ENCODE measurements at places on chromosomes 7 and 10.

- DNase-seq = no peak
Observed at GRCh38 chr10:125156196-125156595, 4.2 kb downstream of the CTBP2 start.

DNA sequence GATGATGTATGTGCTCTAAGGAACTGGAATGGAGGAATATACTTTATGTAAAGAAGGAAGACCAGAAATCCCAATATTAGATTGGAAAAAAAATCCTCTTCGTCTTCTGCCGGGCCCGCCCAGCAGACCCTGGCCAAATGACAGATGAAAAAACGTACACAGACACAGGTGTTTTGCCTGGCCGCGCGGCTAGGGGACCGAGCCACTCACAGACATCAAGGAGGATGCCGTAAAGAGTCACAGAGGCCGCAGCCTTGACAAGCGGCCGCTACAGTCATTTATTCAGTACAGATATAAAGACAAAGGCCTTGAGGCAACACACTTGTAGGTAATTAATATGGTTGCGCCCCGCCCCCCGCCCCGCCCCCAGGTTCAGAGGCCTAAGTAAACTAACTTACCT is 594.1 kb downstream of the GRM8 start:
- no peak for DNase-seq

- DNase-seq = no peak
Observed at GRCh38 chr7:70884809-70885208, 247.1 kb upstream of the GALNT17 start.

DNA sequence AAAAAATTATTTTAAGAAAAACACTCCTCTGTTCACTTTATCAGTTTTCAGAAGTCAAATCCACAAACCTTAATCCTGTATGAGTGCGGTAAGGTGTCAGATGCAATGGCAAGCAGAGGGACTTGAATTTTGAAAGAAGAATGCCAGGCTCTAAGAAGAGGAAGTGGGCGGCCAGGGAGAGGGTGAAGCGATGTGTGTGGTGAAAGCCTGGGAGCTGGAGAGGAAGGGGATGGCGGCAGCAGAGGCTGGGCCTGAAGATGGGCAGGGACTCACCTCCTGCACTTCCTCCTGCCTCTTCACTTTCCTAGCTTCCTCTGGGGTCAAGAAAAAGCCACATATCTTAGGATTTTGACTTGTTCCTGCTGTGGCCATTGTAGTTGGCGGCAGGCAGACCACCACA is 609.6 kb downstream of the PARD3 start:
- DNase-seq = no peak

DNA sequence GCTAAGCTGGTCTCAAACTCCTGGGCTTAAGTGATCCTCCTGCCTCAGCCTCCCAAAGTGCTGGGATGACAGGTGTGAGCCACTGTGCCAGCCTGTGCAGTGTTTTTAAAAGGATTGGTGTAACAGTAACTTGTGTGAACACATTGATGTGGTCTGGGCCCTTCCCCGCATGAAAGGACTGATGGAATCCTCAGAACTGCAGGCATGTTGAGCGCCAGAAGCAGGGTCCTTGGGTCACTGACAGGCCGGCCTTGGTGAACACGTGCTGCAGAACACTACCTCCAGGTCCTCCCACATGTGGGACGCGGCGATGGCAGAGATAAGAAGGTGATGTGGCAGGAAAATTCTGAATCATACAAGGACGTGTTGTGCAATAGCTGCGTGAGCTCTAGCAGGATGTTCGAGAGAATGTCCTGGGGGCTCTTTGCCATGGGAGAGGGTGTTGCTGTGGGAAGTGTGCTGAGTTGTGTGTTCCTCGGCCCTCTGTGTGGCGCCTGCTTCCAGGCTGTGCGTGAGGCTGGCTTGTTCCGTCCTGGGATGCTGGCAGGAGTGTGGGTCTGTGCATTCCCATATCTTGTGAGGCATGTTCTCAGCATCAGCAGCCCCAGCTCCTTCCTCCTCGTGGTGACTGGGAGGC is 68.2 kb downstream of the DNAJB6 start:
- no peak for DNase-seq

DNA sequence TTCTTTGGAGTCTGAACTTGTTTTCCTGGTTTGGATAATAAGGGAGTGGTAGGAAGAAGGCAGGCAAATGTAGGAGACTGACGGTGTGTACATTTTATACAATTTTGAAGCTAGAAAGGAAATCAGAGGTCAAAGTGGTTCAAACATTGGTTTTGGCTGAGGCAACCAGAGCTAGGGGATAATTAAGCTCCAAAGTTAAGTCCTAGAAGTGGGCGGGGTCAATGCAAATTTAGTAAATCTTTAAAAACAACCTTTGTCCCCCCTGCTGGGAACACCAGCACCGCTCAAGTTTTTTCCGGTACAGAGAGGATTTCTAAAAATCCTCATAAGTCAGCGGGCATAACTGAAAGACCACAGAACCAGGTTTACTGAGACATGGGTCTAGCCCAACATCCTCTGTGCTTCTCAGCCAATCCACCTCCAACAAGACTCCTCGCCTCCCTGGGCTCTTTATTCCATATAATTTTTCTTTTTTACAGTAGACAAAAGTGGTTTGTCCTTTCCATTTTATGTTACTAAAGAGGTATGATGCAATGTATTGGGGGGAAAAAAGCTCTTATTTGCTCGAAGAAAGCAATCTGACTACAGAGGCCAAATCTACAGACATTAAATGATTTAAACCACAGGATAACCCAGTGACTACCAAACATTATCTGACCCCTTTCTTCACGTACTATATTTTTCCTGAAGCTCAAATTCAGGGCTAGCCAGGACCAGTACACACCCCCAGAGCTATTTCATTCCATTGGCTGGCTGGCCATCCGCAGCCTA is 1.6 kb downstream of the GLUD1 start:
- no peak for DNase-seq

DNA sequence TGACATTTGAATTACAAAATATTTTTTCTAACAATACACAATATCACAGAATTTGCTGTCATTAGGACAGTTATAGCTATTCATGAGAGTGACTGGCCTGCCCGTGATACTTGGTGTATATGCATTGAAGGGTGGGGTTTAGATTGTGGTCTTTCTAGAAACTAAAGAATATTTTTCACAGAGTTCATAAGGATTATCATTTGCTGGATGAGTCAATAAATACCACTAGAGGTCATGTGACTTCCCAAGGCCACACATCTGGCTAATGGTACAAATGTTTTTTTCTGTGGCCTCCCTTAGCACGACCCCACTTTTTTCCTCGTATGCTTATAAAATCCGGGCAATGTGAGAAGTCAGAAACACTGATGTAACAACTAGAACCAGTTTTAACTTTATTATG is 5.2 kb downstream of the OPTN start:
- DNase-seq = no peak

- no peak for DNase-seq
Observed at GRCh38 chr10:86357676-86358075, 8.9 kb downstream of the GRID1 start.

DNA sequence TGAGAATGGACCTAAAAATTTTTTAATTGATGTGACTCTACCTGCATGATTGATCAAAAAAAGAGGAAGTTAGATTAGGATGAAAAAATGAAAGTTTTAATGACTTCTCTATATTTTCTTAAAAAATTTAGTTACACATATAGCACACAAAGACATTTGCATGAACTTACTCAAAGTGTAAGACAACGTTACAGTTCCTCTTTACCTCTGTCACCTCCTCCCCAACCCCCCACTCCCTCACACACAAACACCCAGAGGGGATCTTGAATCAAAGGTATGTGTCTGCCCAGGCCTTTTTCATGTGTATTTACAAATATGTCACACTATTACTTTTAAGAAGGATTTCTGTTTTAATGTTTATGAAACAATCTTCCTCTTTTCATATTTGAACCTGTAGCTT is 20.6 kb upstream of the CDCA7L start:
- DNase-seq = no peak

- no peak for DNase-seq
Observed at GRCh38 chr10:87961314-87961713, 97.9 kb downstream of the PTEN start.

DNA sequence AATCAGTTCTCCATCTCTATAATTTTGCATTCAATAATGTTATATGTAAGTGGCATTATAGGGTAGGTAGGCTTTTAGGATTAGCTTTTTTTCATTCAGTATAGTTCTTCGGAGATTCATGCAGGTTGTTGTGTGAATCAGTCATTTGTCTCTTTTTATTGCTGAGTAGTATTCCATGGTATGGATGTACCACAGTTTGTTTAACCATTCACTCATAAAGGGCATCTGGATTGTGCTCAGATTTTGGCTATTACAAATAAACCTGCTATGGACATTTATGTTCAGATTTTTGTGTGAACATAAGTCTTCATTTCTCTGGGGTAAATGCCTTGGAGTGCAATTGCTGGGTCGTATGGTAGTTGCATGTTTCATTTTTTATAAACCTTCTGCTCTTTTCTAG is 4.4 kb upstream of the OGDHL start:
- DNase-seq = no peak

GRCh38 chr7:155122831-155123230 is 52.7 kb downstream of the HTR5A start:
- DNase-seq = no peak

- DNase-seq = no peak
Observed at GRCh38 chr10:1498746-1499358, 238.5 kb downstream of the ADARB2 start.

- DNase-seq = no peak
Observed at GRCh38 chr10:20644421-20644820, 252.7 kb downstream of the NEBL start.

DNA sequence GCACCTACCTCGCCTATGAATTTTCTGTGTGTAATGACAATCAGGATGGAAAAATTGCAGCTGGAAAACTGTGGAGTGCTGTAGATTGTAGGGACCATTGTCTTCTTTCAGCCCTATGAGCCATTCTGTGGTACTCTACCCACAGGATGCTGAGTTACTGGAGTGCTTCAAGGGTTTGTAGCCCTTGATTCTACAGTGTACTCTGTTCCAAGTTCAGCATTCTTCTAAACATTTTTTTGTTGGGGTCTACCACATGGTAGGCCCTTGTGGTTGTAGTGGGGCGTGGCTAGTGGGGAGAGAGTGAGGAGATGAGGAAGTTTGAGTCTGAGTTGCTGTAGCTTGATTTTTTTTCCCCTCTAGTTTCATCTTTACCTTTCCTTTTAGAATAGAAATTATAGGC is 33.5 kb downstream of the REEP3 start:
- no peak for DNase-seq

GRCh38 chr7:100093925-100094486 is 5.2 kb downstream of the COPS6 start:
- no peak for DNase-seq

DNA sequence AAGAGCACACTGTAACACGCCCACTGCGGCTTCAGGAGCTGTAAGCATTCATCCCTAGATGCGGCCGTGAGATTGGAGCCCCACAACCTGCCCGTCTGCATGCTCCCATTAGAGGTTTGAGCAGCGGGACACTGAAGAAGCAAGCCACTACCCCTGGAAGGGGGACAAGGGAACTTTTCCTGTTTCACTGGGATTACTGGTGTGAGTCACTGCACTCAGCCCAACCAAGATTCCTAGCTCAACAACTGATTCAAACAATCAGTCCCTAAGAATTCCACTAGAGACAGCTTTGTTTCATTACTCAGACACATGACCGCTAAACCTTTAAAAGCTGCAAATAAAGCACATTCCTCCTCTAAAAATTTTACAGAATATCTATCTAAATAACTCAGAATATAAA is 69.8 kb downstream of the ORC5 start:
- DNase-seq = no peak

DNA sequence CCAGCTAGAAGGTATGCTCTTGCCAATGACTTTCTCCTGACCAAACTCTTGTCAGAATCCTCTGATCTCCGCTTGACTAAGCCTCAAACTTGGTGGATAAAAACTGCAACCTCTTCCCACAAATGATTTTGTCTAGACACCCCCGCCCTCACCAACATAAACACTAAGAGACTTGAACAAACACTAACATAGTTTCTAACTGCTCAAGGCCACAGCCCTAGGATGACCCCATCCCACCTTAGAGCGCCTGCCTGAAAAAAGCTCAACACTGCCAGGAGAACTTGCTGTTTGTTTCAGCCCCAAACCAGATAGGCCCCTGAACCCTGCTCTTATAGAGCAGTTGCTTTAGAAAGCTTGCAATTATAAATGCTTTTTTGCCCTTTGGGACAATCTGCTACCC is 71.8 kb downstream of the LRRN3 start:
- DNase-seq = no peak

GRCh38 chr7:143216151-143216550 is 5.7 kb upstream of the TAS2R40 start:
- DNase-seq = no peak

DNA sequence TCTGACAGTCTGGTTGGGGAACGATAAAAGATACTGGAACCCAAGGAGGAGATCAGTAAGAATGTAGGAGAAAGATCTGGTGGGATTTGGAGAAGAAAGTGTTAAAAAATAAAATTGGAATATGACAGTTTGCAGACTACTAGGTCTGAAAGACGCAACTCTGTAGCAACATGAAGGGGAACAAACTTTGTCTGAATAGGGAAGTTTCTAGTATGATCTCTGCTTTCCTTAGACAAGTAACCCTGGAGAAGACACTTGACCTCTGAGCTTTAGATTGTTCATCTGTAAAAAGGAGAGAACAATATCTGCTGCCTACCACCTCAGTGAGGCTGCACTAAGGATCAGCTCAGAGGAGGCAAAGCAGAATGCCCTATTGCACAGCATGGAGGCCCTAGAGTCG is 3.0 kb upstream of the PRSS1 start:
- DNase-seq = no peak

GRCh38 chr10:92381543-92381954 is 90.6 kb downstream of the MARCHF5 start:
- no peak for DNase-seq

- DNase-seq = peak; percentile 76
Observed at GRCh38 chr10:43574001-43574892, at the start of gene ZNF239. ZNF239 (minus strand) TSS chr10:43574616; CDS start chr10:43558079, 16,537 bp downstream.

DNA sequence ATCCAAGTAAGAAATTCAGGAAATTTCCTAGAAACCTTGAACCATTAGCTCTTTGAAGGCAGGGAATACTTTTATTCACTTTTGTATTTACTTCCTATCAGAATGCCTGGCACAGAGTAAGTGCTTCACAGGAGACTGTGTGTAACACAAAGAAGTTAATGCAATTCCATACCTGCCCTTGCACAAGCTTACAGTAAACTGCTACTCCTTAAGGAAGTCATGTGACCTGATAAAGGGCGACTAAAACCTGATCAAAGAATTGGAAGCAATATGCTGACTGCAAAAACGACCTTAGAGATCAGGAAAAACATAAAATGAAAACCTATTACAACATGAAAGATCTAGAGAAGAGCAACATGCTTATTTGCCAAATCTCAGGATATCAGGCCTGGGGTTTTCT is 178.2 kb upstream of the HPS1 start:
- no peak for DNase-seq

DNA sequence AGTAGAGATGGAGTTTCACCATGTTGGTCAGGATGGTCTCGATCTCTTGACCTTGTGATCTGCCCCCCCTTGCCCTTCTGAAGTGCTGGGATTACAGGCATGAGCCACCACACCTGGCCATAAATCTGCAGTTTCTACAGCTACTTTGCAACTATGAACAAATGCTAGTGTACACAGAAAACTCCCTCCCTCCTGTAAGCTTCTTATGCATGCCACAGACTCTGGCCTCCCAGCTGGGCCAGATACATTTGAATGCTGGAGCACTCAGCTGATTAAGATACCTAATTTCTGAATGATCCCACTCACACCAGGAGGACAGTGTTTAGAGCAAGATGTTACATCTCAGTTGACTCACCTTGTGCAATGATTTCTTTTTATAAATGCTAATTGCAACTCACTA is 486.2 kb downstream of the KCNMA1 start:
- DNase-seq = no peak
